Fibroblast of lung (primary cell): ENCODE measurements at places on chromosomes 7 and 10. TPM values are rescaled to one million over a fixed set of nuclear protein-coding genes. Genes with fewer than 3 reads are reported as not detected.

Gene OR6B1
- not detected in 2 replicates for total RNA-seq

DNA sequence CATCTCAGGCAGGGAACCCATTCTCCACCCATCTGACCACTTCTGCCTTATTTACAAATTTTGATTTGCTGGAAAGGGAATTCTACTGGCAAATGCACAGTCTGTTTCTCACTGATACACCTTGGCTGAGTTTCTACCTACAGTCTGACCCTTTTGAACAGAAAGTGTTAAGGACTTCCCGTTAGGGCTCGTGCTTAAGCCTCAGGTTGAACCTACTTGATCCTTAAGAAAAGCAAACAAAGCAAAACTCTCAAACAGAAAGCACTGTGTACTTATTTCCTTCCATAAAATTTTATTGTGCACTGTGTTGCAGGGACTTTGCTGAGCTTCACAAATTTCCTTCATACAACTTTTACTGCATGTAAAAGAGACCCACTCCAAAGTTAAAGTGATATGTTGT, 367.8 kb downstream of the NRG3 start:
- DNase-seq, result no peak

GRCh38 chr7:30133736-30134610, 813 bp upstream of the MTURN start:
- no peak for DNase-seq

DNA sequence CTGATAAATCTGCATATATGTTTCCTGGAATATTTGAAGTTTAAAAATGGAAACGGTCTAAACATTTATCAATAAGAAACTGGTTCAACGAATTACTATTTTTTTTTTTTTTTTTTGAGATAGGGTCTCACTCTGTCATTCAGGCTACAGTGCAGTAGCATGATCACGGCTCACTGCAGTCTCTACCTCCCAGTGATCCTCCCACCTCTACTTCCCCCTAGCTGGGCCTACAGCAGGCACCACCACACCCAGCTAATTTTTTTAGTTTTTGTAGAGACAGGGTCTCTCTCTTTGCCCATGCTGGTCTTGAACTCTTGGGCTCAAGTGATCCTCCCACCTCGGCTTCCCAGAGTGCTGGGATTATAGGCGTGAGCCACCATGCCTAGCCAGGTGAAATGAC, 68.3 kb downstream of the UBE2H start:
- no peak for DNase-seq

Gene PAPSS2
- 51.1 and 102 TPM in 2 replicates for total RNA-seq

Gene UCMA
- total RNA-seq, result not detected in 2 replicates

GRCh38 chr10:124701881-124702656, 42.1 kb downstream of the FAM53B start:
- peak; percentile 74 for DNase-seq

GRCh38 chr10:103534621-103535498, 41.4 kb downstream of the NEURL1 start:
- DNase-seq, result no peak

DNA sequence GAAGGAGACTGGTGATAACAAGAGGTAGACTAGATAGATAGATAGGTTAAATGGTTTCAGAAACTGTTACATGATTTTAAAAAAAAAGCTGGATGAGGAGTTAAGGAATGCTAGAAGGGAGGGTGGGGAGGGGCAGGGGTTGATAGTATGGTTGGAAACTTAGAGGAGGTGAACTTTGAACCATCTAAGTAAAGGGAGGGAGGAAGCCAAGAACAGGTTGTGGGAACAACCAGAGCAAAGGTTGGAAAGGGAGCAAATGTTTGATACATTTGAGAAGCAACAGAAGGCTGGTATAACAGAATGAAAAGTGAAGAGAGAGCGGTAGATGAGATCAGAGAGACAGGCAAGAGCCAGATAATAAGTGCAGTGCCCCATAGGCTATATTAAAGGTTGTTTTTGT, 224.8 kb downstream of the FOXP2 start:
- DNase-seq, result no peak

GRCh38 chr7:143397710-143398530, 10.7 kb downstream of the EPHA1 start:
- DNase-seq, result no peak

Gene ALOX5
- not detected in 2 replicates for total RNA-seq

- no peak for DNase-seq
Measured at GRCh38 chr10:44991571-44991970, 9.2 kb upstream of the ZNF22 start.

DNA sequence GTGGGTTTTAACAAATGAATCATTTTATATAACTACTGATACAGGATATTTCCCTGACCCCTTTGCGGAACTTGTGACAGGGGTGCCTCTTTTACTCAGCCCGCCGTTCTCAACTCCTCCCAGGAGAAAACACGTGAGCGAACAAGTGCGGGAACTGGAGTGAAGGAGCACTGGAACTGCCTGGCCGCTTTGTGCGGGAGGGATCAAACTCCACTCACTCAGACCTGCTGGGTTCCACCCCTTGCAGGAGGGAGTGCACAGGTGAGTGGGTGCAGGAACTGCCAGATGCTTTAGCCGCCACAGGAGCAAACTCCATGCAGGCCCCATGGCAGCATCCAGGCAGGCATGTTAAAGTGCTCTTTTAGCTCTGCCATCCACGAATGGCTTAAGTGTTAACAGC, 513.4 kb upstream of the GRM3 start:
- no peak for DNase-seq

Gene CCDC6
- 30.0 and 35.5 TPM in 2 replicates for total RNA-seq

DNA sequence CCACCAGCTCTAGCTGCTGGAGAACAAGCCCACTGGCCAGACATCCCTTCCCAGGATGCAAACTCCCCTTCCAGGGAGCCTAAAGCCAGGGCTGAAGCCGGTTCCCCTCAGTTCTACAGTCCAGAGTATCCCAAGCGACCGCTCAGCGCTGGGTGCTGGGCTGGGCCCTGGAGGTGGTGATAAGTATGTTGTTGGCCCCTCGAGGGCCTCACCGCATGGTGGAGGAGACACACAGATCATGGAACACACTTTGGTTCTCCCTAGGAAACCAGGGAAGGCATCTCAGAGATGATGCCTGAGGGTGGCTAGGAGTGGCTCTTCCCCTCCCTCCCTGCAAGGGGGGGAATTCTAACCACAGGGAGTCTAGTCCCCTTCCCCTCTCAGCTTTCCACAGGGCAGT, 4.4 kb downstream of the PODXL start:
- no peak for DNase-seq

Gene SEC31B
- total RNA-seq, result 2.3 and 3.0 TPM in 2 replicates

DNA sequence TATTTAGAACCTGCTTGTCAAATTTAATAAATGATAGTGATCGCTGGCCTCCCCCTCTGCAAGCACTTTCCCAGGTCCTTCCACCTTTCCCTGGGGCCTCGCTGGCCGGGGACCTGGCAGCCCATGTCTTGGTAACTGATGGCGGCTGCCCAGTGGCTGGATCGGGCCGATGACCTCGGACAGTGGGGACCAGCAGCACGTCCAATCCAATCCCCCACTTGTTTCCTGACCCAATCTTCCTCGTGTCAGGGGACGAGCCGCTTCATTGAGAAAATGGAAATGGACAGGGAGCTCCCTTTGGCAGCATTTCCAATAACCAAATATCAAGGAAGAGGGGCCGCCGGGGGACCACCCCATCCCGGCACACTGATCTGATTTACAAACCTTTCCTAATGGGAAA, 17.2 kb downstream of the EBF3 start:
- DNase-seq, result no peak
